Cardiac ventricle fibroblast (primary cell): ENCODE measurements at places on chromosomes 5 and 9. TPM values are rescaled to one million over a fixed set of nuclear protein-coding genes. Genes with fewer than 3 reads are reported as not detected.

The DOK3 gene
- total RNA-seq = 0.44 and 2.1 TPM in 2 replicates

The SKIC3 gene
- total RNA-seq = 48.0 and 49.3 TPM in 2 replicates

The SPATA31D4 gene
- not detected in 2 replicates for total RNA-seq

The CXCL14 gene
- total RNA-seq = 0.64 TPM in 1 of 2 replicates, not detected in the other

The CCDC183 gene
- 0.39 and 1.1 TPM in 2 replicates for total RNA-seq

The CDC20B gene
- not detected in 2 replicates for total RNA-seq

The TMOD1 gene
- 0.06 and 0.39 TPM in 2 replicates for total RNA-seq

The PHF24 gene
- total RNA-seq = 0.05 and 0.06 TPM in 2 replicates

The NTRK2 gene
- total RNA-seq = 1.1 and 1.2 TPM in 2 replicates

The PCDHB12 gene
- 0.29 and 0.56 TPM in 2 replicates for total RNA-seq

The PRDM9 gene
- not detected in 2 replicates for total RNA-seq

The ADAMTS13 gene
- total RNA-seq = 2.2 and 3.4 TPM in 2 replicates

The ADAMTS12 gene
- total RNA-seq = 20.2 and 20.8 TPM in 2 replicates
